ENCODE measurements at places on chromosomes 4 and X.

DNA sequence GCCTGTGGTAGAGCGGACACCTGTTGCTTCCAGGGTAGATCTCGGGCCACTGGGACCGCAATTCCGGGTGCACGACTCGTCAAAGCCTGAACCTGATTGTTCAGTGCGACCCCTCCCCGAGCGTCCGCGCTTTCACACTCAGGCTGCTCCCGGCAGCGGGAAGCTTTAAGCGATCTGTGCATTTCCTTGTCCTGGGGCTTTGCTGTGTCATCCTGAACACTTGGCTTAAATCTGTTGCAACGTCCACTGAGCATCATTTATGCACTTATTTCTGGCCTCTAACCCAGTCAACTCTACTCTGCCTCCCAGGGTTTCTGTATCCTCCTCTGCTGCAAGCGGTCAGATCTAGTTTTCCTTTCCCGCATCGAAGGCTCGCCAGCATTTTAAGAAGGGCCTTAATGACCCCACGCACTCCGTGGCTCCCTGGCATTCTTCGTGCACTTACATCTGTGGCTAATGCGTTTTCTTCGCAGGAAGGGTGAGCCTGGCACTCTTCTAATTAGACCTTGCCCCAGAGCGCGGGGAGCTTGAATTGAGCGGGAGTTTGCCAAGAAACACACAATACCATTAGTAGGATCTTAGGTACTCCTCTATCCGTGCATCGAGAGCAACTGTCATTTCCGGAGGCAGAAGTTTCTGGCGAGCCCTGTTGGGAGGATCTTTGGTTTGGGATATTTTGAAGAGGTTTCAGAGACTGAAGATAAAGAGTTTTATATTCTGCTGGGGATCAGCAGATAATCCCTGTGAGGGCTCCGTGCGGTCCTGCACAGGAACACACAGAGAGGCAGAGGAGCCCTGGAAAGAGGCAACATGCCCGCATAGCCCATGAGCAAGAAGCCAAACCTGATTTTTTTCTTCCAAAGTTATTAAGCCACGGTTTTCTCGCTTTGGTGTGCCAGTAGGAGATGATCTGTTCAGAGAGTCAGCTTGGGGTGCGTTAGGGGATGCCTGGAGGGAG is 654 bp upstream of the DDIT4L start:
- DNase-seq, result peak; percentile 48

- DNase-seq, result no peak
These were observed 46.1 kb upstream of the HCCS start for GRCh38 chrX:11064851-11065600.

DNA sequence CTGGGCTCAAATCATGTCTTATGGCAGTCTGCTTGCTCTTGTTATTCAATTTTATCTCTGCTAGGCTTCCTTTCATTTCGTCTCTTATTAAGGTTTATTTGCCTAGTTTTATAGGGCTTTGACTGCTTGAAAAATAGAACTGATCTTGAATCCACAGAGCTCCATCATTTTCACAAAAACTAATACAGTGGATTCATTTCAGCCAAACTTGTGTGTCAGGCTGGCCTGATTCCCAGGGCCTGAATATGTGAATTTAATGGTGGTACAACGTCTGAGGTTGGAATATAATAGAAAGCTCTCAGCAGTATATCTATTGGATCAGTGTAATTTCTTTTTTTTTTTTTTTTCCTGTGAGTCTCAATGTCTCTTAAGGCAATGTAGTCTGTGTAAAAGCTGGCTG is 123.3 kb downstream of the POU4F2 start:
- no peak for DNase-seq

- DNase-seq, result no peak
These were observed 85.0 kb downstream of the TEX13C start for GRCh38 chrX:125404667-125405160.

GRCh38 chrX:6694977-6695376 is 160.1 kb upstream of the VCX3A start:
- DNase-seq, result no peak

DNA sequence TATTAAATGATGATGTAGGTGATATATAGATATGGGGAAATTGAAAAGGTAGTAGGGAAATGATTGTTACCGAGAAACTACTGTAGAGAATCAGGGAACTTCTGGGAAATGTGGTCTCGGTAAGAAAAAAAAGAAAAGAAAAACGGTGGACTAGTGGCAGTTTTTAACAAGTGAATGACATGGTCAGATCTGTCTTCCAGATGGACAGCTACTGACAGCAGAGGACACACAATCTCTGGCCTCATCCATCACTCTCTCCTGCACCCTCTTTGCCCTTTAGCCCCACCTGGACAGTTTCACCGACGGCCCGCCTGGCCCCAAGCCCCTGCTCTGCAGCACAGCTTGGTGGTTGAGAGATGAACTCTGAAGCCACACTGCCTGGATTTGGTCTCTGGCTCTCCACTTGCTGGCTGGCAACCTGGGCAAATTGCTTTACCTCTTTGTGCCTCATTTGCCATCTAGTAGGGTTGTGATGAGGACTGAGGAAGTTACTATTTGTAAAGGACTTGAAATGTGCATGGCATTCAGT is 23.4 kb downstream of the RBM47 start:
- no peak for DNase-seq

DNA sequence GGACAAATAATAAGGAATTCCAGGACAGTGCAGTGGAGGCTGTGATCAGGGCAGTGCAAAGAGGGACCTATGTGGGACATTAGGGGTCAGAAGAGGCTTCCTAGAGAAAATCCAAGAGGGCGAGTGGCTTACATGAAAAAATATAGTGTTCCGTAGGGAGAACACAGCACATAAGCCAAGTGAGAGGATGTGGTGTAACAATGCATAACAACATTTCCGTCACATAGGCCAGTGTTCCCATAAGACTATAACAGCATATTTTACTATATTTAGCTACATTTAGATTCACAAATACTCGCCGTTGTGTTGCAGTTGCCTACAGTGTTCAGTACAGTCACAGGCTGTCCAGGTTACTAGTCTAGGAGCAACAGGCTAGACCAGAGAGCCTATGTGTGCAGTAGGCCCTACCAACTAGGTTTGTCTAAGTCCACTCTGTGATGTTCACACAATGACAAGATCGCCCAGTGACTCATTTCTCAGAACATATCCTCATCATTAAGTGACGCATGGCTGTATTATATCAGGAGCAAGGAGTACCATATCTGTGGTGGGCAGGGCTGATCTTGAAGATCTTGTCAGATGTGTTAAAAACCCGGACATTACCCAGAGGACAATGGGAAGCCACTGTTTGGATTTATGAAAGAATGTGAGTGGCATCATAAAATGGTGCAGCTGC is 74.0 kb upstream of the TBL1X start:
- DNase-seq, result no peak

DNA sequence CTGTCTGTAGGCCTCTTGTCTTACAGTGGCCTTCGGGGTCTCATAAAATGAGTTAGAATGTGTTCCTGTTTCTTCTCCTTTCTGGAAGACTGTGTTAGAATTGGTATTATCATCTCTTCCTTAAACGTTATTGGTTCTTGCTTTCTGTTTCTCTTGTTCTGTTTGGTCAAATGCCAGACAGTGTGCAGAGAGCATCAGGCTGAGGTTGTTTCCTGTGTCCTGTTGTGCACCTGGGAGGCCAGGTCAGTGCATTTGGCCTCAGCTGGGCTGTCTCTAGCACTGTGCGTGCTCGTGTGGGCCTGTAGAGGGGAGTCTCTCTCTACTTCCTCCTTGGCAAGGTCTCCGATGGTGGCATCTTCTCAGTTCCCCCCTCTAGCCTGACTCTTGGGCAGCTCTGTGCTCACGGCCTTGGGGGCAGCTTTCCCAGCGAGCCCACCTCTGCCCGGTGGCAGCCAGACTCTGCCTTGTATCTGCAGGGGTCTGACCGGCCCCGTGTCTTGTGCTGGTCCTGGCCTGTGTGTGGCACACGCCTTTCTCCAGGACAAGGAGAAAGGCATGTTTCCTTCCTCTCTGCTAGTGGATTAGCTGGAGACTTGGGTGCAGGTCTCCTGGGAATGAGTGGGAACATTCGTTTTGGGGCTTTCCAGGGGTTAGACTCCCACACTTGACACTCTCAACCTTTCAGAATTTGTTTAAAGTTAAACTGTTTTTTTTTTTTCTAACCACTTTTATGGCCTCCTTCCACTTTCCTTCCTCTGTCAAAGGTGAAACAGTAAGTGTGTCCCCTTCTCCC is 62.3 kb downstream of the FAM193A start:
- DNase-seq, result peak; percentile 55

DNA sequence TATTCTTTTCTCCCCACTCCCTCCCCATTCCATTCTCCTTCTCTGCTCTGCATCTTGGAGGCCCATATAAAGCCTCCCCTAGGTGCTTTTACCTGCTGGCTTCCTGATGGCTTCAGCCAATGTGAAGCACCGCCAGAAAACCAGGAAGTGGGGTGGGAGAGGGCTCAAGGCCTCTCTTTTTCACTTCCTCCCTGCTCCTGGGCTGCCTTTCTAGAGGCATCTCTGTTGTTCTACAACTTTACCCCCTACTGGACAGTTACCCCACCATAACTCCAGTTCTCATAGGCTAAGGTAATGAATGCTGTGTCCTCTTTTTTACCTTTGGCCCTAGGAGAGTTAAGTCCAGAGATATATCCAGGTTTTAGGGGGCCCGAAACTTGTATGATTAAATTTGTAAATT is 62.4 kb upstream of the PPARGC1A start:
- DNase-seq, result no peak

DNA sequence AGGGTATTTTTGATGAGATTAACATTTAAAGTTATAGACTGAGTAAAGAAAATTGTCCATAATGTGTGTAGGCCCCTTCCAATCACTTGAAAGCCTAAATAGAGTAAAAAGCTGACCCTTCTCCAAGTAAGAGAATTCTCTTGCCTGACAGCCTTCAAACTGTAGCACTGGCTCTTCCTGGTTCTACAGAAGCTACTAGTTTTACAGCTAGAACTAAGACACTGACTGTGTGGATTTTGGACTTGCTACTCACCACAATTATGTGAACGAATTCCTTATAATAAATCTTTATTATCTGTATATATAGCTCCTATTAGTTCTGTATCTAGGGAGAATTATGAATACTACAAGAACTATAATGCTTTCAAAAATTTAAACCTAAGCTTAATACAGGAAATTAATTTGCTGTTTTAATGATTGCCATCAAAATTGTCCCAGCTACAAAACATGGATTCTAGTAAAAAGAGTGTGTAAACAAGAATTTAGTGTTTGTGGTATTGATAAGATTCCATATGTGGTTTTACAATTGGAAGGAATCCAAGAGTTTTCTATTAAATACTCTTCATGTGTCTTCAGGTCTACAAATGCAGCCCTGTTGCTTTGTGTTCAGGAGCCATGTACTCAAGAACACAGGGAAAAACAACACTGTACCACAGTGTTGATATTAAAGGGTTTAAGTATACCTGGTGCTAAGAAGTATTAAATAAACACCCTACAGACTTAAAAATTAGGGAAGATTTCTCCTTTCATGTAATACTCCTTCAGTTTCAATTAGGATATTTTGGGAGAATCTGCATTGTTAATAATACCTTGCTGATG is 366.5 kb downstream of the CXXC4 start:
- no peak for DNase-seq

DNA sequence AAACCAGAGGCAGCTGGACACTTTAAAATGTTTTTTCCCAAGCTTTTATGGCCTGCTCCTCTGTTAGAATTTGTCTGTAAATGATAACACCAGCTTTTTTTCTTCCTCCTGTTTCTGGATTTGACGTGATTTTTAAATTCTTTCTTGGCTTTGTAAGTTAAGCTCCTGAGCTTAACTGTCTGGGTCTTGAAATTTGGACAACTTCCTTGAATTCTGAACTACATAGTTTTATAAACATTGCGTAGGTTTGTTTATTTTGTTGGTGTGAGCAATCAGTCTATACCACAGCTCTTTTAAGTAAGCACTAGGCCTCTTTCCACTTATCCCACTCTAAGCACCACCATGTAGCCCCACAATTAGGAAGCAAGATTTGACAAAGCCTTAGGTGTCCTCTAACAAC is 144.4 kb upstream of the GUCY1A1 start:
- no peak for DNase-seq

DNA sequence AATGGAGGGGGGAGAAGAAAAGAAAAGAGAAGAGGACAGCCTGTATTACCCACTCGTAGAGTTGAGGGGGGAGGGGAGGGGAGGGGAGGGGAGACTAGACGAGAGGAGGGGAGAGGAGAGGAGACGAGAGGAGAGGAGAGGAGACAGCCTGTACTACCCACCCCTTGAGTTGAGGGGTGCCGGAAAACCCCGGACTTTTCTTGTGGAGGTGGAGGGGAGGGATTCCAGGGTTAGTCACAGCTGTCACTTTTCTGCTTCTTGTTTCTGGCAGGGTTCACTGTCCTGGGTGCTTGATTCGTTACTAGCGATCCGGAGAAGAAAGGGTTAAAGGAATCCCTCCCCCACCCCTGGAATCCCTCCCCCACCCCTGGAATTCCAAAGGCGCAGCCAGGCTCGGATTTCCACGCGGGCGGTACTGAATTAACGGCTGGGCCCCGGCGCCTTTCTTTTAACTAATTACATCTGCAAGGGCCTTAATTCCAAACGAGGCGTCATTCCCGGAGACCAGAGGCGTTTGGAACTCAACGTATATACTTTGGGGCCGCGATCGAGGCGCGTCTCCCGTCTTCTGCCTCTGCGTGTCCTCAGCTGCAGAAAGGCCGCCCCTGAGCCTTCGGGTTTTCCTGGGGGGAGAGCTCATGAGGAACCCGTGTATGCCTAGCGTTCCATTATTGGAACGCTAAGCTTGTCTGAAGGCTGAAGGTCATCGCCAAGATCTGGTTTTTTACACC is 20.1 kb upstream of the CSF2RA start:
- peak; percentile 59 for DNase-seq

- no peak for DNase-seq
These were observed 119.7 kb downstream of the FRYL start for GRCh38 chr4:48660347-48660746.

DNA sequence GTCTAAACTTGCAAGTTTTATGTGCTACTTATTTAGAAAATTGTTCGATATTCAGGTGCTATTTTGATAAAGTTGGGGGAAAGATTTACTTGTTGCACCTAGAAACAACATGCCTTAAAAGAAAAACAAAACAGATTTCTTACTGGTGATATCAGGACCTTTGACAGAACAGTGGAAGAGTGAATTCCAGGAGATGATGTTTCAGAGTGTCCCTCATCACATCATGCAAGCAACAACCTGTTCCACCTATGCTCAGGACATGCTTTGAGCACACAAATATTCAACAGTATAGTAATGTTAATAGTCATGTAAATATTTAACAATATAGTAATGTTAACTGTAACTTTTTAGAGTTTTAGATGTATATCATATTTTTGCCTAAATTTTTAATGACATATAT is 23.9 kb upstream of the RNF128 start:
- DNase-seq, result no peak
